Epithelial cell of umbilical artery (primary cell): ENCODE measurements at places on chromosomes 11 and 22. TPM values are rescaled to one million over a fixed set of nuclear protein-coding genes. Genes with fewer than 3 reads are reported as not detected.

Gene ADM2
- total RNA-seq, result 0.46 and 0.97 TPM in 2 replicates

Gene OR52I2
- not detected in 2 replicates for total RNA-seq

Gene C22orf31
- not detected in 2 replicates for total RNA-seq

Gene PRR5L
- total RNA-seq, result 11.0 and 12.9 TPM in 2 replicates

Gene OTOG
- total RNA-seq, result not detected in 2 replicates

Gene GLYATL2
- 0.61 TPM in 1 of 2 replicates, not detected in the other for total RNA-seq

Gene DMC1
- 1.6 and 3.6 TPM in 2 replicates for total RNA-seq

Gene ANO1
- 0.15 TPM in 1 of 2 replicates, not detected in the other for total RNA-seq

Gene ENTHD1
- not detected in 2 replicates for total RNA-seq

Gene SPDYC
- total RNA-seq, result not detected in 2 replicates

Gene OR4A15
- not detected in 2 replicates for total RNA-seq

Gene C22orf42
- total RNA-seq, result not detected in 2 replicates

Gene SHISAL1
- 0.15 TPM in 1 of 2 replicates, not detected in the other for total RNA-seq

Gene RFPL1
- not detected in 2 replicates for total RNA-seq

Gene CYB5R2
- total RNA-seq, result 4.9 and 6.2 TPM in 2 replicates

Gene FXYD6
- 0.32 TPM in 1 of 2 replicates, not detected in the other for total RNA-seq

Gene MUC6
- total RNA-seq, result not detected in 2 replicates

Gene NOL12
- total RNA-seq, result 25.0 and 49.2 TPM in 2 replicates

Gene DDI1
- not detected in 2 replicates for total RNA-seq

Gene MYOD1
- not detected in 2 replicates for total RNA-seq

Gene POU2F3
- total RNA-seq, result not detected in 2 replicates

Gene SHANK3
- total RNA-seq, result 11.4 and 11.7 TPM in 2 replicates

Gene NCR3LG1
- 5.2 and 8.1 TPM in 2 replicates for total RNA-seq

Gene MS4A7
- not detected in 2 replicates for total RNA-seq

Gene FUT4
- 3.9 and 4.1 TPM in 2 replicates for total RNA-seq

Gene ARL14EP
- 17.2 and 67.5 TPM in 2 replicates for total RNA-seq

Gene CRYBB3
- total RNA-seq, result 0.32 TPM in 1 of 2 replicates, not detected in the other

Gene COMT
- total RNA-seq, result 242 and 256 TPM in 2 replicates

Gene MMP7
- total RNA-seq, result 0.30 and 0.97 TPM in 2 replicates

Gene MYEOV
- total RNA-seq, result under 0.01 and 0.32 TPM in 2 replicates

Gene SHISA8
- total RNA-seq, result not detected in 2 replicates

Gene TRIM49
- total RNA-seq, result not detected in 2 replicates

Gene OR51B2
- not detected in 2 replicates for total RNA-seq

Gene OR4C5
- total RNA-seq, result not detected in 2 replicates

Gene ZNRF3
- 2.7 and 3.6 TPM in 2 replicates for total RNA-seq

Gene MPZL2
- total RNA-seq, result 82.5 and 180 TPM in 2 replicates

Gene GLYAT
- not detected in 2 replicates for total RNA-seq

Gene CREB3L1
- 0.32 and 1.2 TPM in 2 replicates for total RNA-seq

Gene ZP1
- total RNA-seq, result not detected in 2 replicates

Gene PANX2
- 0.15 and 0.65 TPM in 2 replicates for total RNA-seq

Gene TMPRSS5
- not detected in 2 replicates for total RNA-seq

Gene ANKK1
- not detected in 2 replicates for total RNA-seq

Gene GGTLC3
- not detected in 2 replicates for total RNA-seq

Gene UBQLNL
- not detected in 2 replicates for total RNA-seq

Gene NRIP3
- total RNA-seq, result 7.0 and 24.0 TPM in 2 replicates

Gene CD44
- total RNA-seq, result 99.4 and 100 TPM in 2 replicates

Gene BLID
- 4.3 and 5.5 TPM in 2 replicates for total RNA-seq

Gene TUB
- 7.5 and 7.6 TPM in 2 replicates for total RNA-seq

Gene RANBP1
- total RNA-seq, result 276 and 841 TPM in 2 replicates

Gene USP28
- 35.7 and 47.1 TPM in 2 replicates for total RNA-seq

Gene OR8A1
- not detected in 2 replicates for total RNA-seq

Gene MS4A3
- total RNA-seq, result not detected in 2 replicates
